Activated CD4-positive, alpha-beta T cell treated with anti-CD3 and anti-CD28 coated beads for 36 hours (primary cell): ENCODE measurements at places on chromosomes 1 and 21. TPM values are rescaled to one million over a fixed set of nuclear protein-coding genes. Genes with fewer than 3 reads are reported as not detected.

- no peaks in the 10 kb centered on the region for H3K36me3 ChIP-seq
- H3K27me3 ChIP-seq: peaks cover 3% of the 10 kb centered on the region
- no peak overlapping the region for H3K27ac ChIP-seq
Observed at GRCh38 chr1:181124291-181124751, 35.8 kb downstream of the IER5 start.

PPM1J gene
- 0.75 TPM for total RNA-seq

DNA sequence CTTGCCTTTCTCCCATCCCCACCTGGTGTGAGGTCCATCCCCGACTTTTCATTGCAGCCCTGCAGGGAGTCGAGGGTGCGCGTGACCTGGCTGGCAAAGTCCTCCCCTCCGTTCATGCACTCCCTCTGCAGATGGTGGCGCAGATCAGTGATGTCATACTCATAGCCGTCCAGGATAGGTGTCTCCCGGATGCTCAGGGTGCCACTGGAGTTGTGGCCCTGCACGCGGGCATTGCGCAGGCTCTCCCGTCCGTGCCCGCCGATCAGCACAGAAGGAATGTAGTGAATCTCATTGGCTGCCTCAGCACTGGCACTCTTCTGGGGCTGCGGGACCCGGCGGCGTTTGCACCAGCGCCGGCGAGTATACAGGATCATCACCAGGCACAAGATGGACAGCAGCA is 132.1 kb downstream of the ASTN1 start:
- H3K4me1 ChIP-seq: no peaks in the 10 kb centered on the region
- H3K27ac ChIP-seq: no peak overlapping the region
- peaks cover 3% of the 10 kb centered on the region for H3K27me3 ChIP-seq
- H3K36me3 ChIP-seq: no peaks in the 10 kb centered on the region
- DNase-seq: no peak

- no peaks in the 10 kb centered on the region for H3K36me3 ChIP-seq
- no peak for DNase-seq
- H3K27me3 ChIP-seq: peaks cover 3% of the 10 kb centered on the region
- no peak overlapping the region for H3K4me3 ChIP-seq
- H3K4me1 ChIP-seq: no peaks in the 10 kb centered on the region
Observed at GRCh38 chr1:14313731-14314431, 284.6 kb upstream of the KAZN start.

- H3K4me1 ChIP-seq: no peaks in the 10 kb centered on the region
- H3K4me3 ChIP-seq: no peak overlapping the region
- no peaks in the 10 kb centered on the region for H3K36me3 ChIP-seq
- DNase-seq: peak; percentile 53
Observed at GRCh38 chr1:2466958-2467554, 9.0 kb upstream of the PLCH2 start.

GRCh38 chr1:102550729-102551384 is 554.1 kb upstream of the OLFM3 start:
- H3K4me3 ChIP-seq: no peak overlapping the region
- no peak overlapping the region for H3K27ac ChIP-seq
- peak; percentile 28 for DNase-seq
- H3K36me3 ChIP-seq: no peaks in the 10 kb centered on the region

DNA sequence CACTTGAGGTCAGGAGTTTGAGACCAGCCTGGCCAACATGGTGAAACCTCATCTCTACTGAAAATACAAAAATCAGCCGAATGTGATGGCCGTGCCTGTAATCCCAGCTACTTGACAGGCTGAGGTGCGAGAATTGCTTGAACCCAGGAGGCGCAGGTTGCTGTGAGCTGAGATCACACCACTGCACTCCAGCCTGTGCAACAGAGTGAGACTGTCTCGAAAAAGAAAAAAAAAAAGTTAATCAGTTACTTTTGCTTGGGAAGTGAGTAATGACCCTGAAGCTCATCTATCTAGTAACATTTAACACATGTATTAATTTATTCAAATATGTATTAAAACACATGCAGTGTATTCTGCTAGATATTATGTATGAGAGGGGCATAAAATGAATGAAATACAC is 49.4 kb downstream of the ZNF326 start:
- H3K36me3 ChIP-seq: no peaks in the 10 kb centered on the region
- DNase-seq: no peak
- H3K4me1 ChIP-seq: no peaks in the 10 kb centered on the region
- H3K27ac ChIP-seq: no peak overlapping the region

DNA sequence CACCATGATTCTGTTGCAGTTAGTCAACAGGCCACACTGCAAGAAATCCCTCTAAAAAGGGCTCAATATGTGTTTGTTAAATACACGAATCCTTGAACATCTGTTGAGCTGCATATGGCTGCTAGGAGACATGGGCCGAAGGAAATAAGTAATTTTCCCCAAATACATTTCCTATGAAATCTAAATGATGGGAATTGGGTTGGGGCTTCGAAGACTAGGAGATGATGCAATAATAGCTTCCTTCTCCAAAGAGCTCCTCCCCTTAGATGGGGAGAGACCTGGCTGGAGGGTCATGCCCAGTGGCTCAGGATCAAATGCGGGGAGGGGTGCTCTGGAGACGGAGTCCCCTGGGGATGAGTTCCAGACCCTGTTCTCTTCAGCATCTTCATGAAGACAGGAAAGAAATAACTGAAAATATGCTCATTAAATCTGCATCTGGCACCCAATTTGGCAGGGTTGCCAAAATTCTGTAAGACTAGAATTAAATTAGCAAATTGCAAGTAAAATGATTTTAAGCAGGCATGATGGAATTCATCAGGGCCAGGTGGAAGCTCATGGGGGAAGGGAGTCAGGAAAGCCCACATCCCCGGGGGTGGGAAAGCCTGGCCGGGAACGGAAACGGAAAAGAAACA is 165.0 kb upstream of the EDN2 start:
- H3K4me1 ChIP-seq: peaks cover 71% of the 10 kb centered on the region
- no peak for DNase-seq
- H3K27me3 ChIP-seq: no peaks in the 10 kb centered on the region
- peak overlapping the region; percentile 85 for H3K27ac ChIP-seq
